Body of pancreas (tissue), 4 donors: ENCODE measurements at places on chromosomes 6 and 20.

- no peaks in the 10 kb centered on the region for H3K27me3 ChIP-seq
- peak within 1 kb of the TSS; percentile 61 for H3K27ac ChIP-seq
- H3K4me3 ChIP-seq = peak within 1 kb of the TSS; percentile 30
Measured at GRCh38 chr20:45857114-45857881, at the start of the genes ACOT8 and ZSWIM3. TSS of gene ACOT8 (minus strand) at chr20:45857392. CDS start at chr20:45857315, 77 bp downstream. TSS of gene ZSWIM3 (plus strand) at chr20:45857614. CDS start at chr20:45857826, 212 bp downstream.

- no peak overlapping the region for H3K4me3 ChIP-seq
- DNase-seq = peak; percentile 54
- H3K27me3 ChIP-seq = no peaks in the 10 kb centered on the region
Measured at GRCh38 chr6:157667211-157668008, 155.6 kb upstream of the SNX9 start.

DNA sequence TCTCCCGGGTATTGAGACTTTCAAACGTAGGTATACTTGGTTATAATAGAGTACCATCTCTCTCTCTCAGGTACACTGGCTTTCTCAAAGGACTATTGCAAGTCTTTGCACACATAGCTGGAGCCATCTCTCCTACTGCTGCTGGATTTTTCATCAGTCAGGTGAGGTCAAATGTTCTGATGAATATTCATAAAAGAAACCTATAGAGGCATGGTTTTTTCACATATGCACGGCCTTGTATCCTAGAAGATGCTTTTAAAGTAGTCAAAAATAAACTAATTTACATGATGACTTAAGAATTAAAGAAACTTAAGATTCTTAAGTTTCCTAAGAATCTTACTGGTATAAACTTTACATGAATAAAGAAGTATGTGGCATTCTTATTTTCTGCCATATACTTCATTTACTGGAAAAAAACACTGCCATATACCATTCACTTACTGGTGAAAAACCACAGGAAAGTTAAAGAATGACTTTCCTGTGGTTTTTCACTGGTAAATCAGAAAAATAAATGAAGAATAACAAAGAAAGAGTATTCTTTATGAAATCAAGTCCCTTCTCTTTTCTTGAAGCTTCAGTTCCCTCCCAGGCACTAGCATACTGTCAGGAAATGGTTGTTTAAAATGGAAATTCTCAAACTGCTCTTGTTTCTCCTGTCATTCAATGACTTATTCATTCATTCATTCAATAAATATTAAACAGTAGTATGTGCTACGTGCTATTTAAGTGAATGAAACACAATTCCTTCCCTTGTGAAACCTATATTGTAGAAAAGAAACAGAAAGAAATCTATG is 23.5 kb downstream of the SLC17A4 start:
- H3K27ac ChIP-seq = no peak overlapping the region
- H3K4me3 ChIP-seq = no peak overlapping the region
- DNase-seq = no peak
- H3K36me3 ChIP-seq = no peaks in the 10 kb centered on the region

GRCh38 chr6:46677314-46677654 is 10.4 kb upstream of the TDRD6 start:
- no peak for DNase-seq
- H3K4me1 ChIP-seq = no peaks in the 10 kb centered on the region
- H3K4me3 ChIP-seq = no peak overlapping the region
- no peaks in the 10 kb centered on the region for H3K27me3 ChIP-seq
- no peak overlapping the region for H3K27ac ChIP-seq

DNA sequence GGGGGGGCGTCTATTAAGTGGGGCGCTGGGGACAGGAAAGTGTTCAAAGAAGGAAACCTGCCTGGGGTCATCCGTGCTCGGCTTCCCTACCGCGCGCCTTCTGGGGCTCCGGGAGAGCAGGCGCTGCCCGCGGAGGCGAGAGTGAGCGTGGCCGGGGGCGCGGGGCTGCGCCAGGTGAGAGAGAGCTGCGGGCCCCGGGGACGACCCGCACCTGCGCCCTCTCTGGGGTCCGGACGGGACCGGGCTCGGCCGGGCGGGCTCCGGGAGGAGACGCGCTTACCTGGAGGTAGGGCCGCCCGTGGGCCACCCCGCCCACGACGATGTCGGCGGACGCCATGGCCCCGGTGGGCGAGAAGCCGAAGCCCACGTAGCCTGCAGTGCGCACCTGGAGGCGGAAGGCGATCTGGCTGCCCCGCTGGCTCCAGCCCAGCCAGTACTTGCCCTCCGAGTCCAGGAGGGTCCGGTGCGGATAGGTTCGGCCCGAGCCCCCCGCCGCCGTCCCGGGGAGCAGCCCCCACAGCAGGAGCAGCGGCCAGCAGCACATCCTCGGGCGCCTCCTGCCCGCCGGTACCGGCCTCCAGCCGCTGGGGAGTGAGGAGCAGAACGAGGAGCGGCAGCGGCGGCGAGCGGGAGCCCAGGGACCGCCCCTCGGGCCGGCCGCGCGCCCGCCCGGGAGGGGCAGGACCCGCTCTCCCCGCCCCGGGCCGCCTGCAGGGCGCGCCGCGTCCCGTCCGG is at the start of gene MOXD1:
Gene MOXD1 (minus strand): TSS at position 593 of the 735 bp plus-strand sequence. CDS start 49 bp downstream, at position 544.
- peak; percentile 34 for DNase-seq
- peak within 1 kb of the TSS; percentile 65 for H3K4me3 ChIP-seq
- peaks cover 16% of the 10 kb centered on the region for H3K4me1 ChIP-seq
- H3K27ac ChIP-seq = no peak within 1 kb of the TSS

- peaks cover 18% of the 10 kb centered on the region for H3K4me1 ChIP-seq
- no peak for DNase-seq
- H3K4me3 ChIP-seq = no peak overlapping the region
- no peak overlapping the region for H3K27ac ChIP-seq
- no peaks in the 10 kb centered on the region for H3K36me3 ChIP-seq
Measured at GRCh38 chr20:53599910-53600632, 6.4 kb upstream of the ZNF217 start.

- DNase-seq = no peak
- no peaks in the 10 kb centered on the region for H3K4me1 ChIP-seq
- H3K27me3 ChIP-seq = no peaks in the 10 kb centered on the region
- no peak overlapping the region for H3K27ac ChIP-seq
- no peak overlapping the region for H3K4me3 ChIP-seq
Measured at GRCh38 chr6:144181639-144182038, 31.3 kb downstream of the STX11 start.

DNA sequence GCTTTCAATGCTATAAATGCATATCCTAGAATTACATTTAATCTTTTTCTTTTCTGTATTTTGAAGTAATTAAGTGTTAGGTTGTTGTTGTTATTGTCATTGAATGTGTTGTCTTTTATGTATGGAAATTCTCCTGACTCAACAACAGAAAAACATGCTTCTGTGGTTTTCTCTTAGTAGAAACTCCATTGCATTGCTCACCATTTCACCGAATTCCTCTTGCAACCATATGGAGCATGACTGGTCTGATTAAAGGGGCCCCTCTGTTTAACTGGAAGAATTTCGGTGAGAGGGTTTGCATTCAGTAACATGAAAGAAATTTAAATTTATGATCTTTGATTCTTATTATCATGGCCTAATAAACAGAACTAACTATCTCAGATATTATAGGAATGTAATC is 454.3 kb upstream of the JARID2 start:
- H3K36me3 ChIP-seq = no peaks in the 10 kb centered on the region
- no peaks in the 10 kb centered on the region for H3K27me3 ChIP-seq
- DNase-seq = no peak
- H3K27ac ChIP-seq = no peak overlapping the region
- H3K4me3 ChIP-seq = no peak overlapping the region

DNA sequence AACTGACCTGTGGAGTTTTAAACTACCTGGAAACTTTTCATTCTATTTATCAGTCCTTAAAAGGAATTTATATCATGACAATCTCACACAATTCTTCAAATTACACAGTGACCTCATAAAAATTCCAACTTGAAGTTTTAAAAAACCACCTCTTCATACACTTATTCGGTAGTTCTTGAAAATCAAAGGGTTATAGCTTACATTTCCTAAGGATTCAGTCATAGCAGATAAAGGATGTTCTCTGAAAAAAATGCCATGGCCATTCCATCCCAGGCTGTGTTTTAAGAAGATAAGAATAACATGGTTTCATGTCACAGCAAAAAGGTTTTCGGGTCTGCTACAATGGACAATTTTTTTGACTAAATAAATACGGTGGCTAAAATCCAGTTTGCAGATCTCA is 41.2 kb downstream of the GOPC start:
- no peak overlapping the region for H3K4me3 ChIP-seq
- no peak overlapping the region for H3K27ac ChIP-seq
- no peak for DNase-seq

- no peak overlapping the region for H3K27ac ChIP-seq
- H3K27me3 ChIP-seq = no peaks in the 10 kb centered on the region
- no peak for DNase-seq
- no peak overlapping the region for H3K4me3 ChIP-seq
Measured at GRCh38 chr6:141658696-141659095, 474.0 kb upstream of the GJE1 start.

DNA sequence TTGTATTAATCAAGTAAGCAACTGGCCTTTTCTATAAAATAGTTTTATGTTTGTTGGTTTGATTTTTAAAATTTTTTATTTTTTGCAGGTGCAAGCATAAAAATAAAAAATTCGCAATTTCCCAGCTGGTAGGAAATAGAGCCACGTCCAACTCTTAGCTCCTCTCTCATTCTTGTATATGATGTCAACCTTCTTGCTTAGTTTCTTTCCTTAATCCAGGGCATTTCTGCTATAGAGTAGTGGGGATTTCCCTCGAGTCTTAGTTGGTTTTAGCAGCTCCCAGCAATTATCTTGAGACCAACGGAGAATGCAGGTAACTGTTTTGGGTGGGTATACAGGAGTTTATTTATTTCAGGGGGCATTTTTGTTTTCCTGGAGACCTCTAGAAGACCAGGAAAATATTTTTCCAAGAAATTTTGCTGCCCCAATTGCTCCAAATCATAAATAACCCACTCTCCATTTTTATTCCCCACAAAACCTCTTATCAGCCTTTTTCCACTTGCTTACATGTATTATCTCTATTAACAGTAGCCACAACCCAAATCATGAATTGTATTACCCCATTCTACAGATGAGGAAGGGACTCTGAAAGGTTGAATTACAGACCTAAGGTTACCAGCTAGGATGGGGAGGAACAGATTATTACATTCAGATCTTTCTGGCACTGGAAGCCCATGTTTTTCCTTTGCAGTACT is 18.4 kb downstream of the PHACTR2 start:
- H3K4me3 ChIP-seq = no peak overlapping the region
- H3K27me3 ChIP-seq = no peaks in the 10 kb centered on the region
- no peak overlapping the region for H3K27ac ChIP-seq
- no peak for DNase-seq
- H3K36me3 ChIP-seq = no peaks in the 10 kb centered on the region

DNA sequence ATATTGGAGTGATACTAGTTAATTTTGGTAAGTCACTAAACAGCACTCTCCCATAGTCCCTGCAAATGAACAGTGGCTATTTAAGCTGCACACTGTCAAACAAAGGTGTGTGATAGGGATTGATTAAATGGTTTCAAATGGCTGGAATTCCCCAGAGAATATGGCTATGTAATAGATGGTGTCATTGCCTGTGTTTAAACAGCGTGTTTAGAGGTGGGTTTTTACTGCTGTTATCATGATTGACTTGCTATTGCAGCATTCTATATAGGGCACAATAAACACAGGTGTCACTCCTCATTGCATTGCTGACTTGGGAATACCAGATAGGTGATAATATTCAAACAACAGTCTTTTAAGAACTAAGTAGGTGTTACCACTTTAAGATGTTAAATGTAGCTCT is 171.7 kb upstream of the MAN1A1 start:
- no peak for DNase-seq
- H3K4me3 ChIP-seq = no peak overlapping the region
- no peaks in the 10 kb centered on the region for H3K36me3 ChIP-seq
- no peaks in the 10 kb centered on the region for H3K4me1 ChIP-seq

DNA sequence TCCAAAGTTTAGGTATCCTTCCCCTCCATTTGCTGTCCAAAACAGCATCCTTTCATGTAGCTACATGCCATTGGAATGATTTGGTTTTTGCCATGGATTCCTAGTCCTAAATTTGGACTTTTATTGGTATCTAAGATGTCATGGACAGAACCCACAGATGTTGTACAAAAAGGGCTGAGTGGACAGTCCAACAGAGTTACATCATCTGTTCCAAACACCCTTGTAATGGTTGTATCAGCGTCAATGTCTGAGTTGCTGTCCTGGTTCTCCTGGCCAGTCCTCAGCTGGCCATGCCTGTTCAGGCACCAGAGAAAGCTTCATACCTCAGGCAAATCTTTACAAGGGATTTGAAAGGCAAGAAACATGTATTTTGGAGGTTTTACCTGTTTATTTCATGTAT is 191.3 kb downstream of the ESR1 start:
- no peaks in the 10 kb centered on the region for H3K36me3 ChIP-seq
- H3K27me3 ChIP-seq = no peaks in the 10 kb centered on the region
- DNase-seq = no peak
- no peak overlapping the region for H3K27ac ChIP-seq

DNA sequence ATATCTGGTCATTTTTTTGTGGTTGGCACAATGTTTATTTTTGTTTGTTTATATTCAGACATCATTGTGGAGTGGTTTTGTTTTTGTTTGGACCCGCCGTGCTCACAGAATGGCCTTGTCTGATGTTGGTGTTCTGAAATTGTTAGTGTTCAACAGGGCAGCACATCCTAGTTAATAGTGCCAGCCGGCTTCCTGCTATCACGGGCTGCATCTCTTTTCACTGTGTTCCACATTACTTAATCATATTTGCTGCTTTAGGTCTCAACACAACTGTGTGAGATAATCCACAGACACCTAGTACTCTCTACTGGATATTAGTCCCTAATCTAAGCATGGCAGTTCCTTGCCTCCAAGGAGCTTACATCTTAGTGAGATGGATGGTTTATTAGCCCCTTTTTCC is 2.8 kb upstream of the EIF2S2 start:
- no peak overlapping the region for H3K4me3 ChIP-seq
- no peaks in the 10 kb centered on the region for H3K27me3 ChIP-seq
- no peak overlapping the region for H3K27ac ChIP-seq
- H3K36me3 ChIP-seq = no peaks in the 10 kb centered on the region
- H3K4me1 ChIP-seq = peaks cover 11% of the 10 kb centered on the region

DNA sequence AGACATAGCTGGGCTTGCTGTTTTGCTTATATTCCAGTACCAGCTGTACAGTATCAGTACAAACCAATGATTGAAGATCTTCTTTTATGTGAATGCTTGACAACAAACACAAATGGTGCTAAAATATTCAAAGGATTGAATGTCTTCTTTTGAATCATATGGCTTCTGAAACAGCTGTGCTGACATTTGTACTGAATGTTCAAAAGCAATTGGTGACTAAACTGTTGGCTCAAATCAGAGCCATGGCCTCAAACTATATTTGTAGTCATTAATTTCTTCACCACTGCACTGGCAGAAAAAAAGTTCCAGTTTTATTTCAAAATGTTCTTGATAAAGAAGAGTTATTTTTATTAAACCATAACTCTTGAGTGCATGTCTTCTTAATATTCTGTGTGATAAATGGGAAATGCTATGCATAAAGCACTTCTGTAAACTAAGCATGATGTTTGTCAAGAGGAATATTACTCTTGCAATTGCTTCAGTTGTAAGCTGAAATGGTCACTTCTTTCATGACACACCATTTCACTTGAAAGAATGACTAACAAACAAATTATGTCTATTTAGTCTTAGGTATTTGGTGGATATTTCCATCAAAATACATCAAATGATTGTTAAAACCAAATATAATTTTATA is 45.9 kb upstream of the CENPW start:
- H3K4me1 ChIP-seq = no peaks in the 10 kb centered on the region
- no peak overlapping the region for H3K27ac ChIP-seq
- no peaks in the 10 kb centered on the region for H3K36me3 ChIP-seq
- no peaks in the 10 kb centered on the region for H3K27me3 ChIP-seq
- no peak overlapping the region for H3K4me3 ChIP-seq

GRCh38 chr6:84581494-84582259 is 182.7 kb downstream of the TBX18 start:
- no peaks in the 10 kb centered on the region for H3K36me3 ChIP-seq
- no peak for DNase-seq
- H3K4me1 ChIP-seq = no peaks in the 10 kb centered on the region

GRCh38 chr20:53503517-53503919 is 90.1 kb downstream of the ZNF217 start:
- H3K36me3 ChIP-seq = no peaks in the 10 kb centered on the region
- DNase-seq = no peak
- no peaks in the 10 kb centered on the region for H3K4me1 ChIP-seq
- H3K27me3 ChIP-seq = no peaks in the 10 kb centered on the region
- no peak overlapping the region for H3K4me3 ChIP-seq
